ENCODE measurements at places on chromosomes 4 and X. TPM values are rescaled to one million over a fixed set of nuclear protein-coding genes. Genes with fewer than 3 reads are reported as not detected.

The FAM184B gene
- not detected for total RNA-seq

The PCDH10 gene
- total RNA-seq, result not detected

The WDR17 gene
- 1.1 TPM for total RNA-seq

The SHROOM2 gene
- 2.1 TPM for total RNA-seq

The IL13RA1 gene
- 29.3 TPM for total RNA-seq
